ENCODE measurements at places on chromosomes 13 and 19. TPM values are rescaled to one million over a fixed set of nuclear protein-coding genes. Genes with fewer than 3 reads are reported as not detected.

DNA sequence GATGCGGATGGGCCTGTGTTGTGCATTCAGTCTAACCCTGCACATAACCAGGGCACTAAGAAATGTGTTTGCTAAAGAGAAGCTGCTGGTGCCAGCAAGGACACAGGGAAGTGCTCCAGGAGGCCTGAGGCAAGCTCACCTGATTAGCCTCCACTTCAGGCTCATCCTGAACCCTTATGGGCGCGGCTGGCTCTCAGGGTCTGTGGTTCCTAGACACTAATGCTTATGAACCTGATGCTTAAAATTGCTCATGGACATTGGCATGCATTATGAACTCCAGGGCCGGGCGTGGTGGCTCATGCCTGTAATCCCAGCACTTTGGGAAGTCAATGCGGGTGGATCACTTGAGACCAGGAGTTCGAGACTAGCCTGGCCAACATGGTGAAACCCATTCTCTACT is 34.3 kb downstream of the SERP2 start:
- H3K4me3 ChIP-seq, result no peak overlapping the region
- no peak overlapping the region for H3K27ac ChIP-seq
- H3K36me3 ChIP-seq, result no peaks in the 10 kb centered on the region
- peaks cover 42% of the 10 kb centered on the region for H3K4me1 ChIP-seq
- H3K27me3 ChIP-seq, result no peaks in the 10 kb centered on the region

DNA sequence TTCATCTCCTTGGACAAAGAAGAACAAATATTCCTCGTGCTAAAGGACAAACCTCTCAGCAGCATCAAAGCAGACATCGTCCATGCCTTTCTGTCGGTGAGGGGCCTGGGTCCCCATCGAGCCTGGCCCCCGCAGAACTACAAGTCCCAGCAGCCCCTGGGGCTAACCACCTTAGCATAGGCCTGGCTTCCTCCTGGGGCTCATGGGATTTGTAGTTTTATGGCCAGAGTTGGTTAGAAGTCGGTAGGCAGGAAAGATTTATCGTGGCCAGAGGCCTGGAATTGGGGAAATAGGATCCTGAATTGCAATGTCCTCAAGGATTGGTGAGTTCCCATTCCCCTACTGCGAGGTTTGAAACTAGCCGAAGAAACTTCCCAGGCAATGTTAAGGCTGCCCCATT is 19.6 kb downstream of the TMEM150B start:
- peaks cover 56% of the 10 kb centered on the region for H3K36me3 ChIP-seq
- peaks cover 8% of the 10 kb centered on the region for H3K4me1 ChIP-seq
- H3K27ac ChIP-seq, result no peak overlapping the region
- no peak overlapping the region for H3K4me3 ChIP-seq

The CERS1 gene
- 61.6 TPM for polyA plus RNA-seq

The PDX1 gene
- not detected for polyA plus RNA-seq

Measured in H1 (cell line).